ENCODE measurements at places on chromosomes 2 and 18.

- no peak for DNase-seq
Observed at GRCh38 chr2:129730979-129731378, 248.5 kb upstream of the RAB6C start.

DNA sequence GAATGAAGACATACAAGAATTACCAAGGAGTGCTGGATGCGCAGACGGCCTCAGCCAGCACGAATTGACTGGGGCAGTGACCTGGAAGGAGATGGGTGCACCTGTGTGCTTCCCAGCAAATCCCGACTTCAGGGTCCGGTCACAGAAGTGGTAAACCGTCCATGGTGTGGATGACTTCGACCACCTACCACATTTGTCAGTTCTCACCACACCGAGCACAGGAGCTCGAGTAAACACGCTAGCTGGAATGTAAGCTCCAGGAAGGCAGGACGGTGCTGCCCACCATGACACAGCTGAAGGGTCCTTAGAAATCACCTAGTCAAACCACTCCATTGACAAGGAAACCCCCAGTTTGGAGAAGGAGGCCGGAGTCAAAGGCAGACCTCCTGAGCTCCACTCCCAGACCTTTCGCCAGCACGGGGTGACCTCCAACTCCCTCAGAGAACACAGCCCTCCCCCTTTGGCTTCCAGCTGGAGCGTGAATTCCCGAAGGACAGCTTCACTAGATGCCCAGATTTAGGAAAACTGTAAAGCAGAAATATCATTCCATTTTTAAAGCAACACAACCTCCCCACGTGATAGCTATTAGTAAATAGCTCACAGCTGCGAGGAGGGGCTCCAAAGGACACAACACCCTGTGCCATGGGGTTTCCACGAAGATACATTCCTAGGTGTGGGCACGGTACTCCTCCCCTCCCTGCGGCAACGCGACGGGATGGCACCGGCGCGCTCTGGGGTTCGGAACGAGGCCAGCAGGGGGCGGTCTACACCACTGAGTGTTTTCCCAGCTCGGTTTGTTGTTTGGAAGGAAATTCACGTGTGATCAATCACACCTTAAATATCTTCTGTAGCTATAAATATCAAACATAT is 34.1 kb upstream of the GNAL start:
- DNase-seq: peak; percentile 75

DNA sequence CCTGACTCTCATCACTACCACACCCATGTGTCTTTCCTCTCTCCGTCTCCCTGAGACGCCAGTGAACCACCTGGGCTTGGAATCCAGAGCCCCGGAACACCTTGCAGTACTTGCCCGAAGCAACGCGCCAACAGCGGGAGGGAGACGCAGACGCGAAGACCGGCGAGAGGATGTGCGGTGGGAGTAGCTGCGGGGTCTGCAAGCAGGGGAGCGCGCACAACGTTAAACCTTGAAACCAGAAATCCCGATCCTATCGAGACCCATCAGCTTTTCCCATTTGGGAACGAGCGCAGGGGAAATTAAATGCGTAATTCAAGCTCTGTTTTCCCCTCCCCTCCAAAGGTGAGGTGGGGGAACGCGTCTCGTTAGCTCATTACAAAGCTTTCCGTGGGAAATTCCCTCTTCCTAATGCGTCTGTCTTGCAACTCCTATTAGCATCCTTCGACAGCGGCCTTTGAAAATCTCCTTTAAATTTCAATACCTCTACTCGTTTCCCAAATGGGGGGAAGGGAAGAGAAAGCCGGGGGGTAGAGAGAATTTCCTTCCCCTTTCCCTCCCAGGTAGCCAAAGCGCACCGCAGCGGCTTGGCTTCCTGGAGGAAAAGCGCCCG is 421 bp upstream of the CNTNAP5 start:
- no peak for DNase-seq

DNA sequence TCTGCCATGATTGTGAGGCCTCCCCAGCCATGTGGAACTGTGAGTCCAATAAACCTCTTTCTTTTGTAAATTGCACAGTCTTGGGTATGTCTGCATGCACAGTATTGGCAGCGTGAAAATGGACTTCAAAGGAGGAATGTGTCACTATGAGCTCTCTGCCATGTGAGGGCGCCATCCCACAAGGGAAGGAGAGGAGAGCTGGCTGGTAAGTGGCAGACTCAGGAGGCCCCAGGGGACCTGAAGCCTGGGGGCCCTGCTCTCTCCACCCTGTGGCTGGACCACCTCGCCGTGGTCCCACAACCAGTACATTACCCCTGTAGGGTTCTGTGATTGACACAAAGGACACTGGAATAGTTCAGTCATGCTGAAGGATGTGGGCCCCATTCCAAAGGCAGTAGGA is 122.1 kb downstream of the RPIA start:
- no peak for DNase-seq

- no peak for DNase-seq
Observed at GRCh38 chr2:149094217-149095015, 55.9 kb downstream of the LYPD6B start.

- DNase-seq: no peak
Observed at GRCh38 chr2:14285812-14286211, 346.7 kb upstream of the LRATD1 start.

DNA sequence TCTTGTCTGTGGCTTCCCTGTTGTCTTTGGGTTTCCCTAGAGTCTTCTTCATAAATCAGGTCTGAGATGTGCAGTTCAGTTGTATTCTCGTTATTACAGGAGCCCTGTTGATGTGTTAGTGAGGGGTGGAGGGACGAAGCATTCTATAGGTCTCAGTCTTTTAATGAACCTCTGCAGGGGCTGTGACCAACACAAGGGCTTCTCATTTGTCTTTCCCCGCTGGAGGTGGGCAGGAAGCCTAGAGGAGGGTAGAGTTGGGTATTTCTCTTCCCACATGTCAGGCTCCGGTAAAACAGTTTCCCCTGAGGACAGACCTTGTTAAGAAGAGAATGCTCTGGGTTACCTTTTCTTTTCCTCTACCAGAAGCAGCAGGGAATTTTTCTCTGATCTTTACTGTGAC is 31.2 kb downstream of the PROC start:
- no peak for DNase-seq

- DNase-seq: no peak
Observed at GRCh38 chr2:241941691-241942301, 72.3 kb downstream of the RTP5 start.

GRCh38 chr2:2932189-2932588 is 445.4 kb downstream of the EIPR1 start:
- DNase-seq: no peak

- DNase-seq: no peak
Observed at GRCh38 chr2:210366675-210367080, 51.7 kb upstream of the MYL1 start.

DNA sequence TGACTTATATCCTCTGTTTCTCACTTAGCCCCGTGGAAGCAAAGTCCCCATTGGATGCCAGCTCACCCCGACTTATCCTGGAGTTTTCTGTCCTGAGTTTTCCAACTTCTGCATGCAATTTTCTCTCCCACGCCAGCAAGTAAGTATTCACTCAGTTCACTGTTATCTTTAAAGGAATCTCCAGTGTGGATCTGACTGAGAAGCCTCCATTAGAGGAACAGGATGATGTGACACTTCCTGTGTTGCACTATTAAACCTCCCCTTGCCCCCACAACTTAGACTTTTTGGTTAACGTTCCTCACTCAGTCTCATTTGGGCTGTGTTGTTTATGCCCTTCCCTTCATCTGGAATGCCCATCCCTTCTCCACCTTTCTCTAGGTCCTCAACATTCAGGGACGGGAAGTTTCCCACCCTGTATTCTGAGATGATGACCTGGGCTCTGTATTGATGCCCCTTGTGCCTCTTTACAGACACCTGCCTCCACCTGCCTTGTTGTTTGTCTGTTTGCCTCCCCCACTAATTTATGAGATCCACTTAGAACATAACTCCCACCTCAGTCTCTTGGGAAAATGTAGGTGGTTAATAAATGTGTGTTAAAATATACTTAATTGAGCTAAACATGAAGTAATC is 536.1 kb upstream of the RAB6C start:
- no peak for DNase-seq

DNA sequence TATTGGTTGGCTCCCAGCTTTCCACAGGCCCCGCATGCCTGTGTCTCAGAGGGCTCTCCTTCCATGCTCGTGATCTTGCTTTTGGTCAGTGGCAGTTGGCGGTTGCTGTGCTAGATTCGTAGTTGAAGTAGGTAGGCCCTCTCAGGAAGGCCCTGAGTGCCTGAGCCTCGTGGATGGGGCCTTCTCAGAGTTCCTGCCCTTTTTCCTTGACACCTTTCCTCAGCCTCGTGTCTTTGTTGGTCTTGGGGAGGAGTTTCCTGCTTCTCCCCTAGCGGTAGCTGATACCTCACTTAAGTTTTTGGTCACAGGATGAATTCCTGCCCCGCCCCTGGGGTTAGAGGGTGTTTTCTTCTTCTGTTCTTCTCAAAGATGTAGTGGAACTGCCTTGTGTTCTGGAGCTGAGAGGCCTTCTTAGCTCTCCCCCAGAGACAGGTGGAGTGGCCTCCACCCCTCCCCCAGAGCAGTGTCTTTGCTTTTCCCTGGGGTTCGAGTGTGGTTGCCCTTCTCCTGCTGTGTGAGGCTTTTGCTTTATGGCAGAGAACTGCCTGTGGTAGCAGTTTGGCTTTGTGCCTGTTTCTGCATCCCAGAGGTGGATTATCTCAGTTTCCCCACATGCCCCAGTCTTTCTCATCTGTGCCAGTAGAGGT is 94.8 kb downstream of the ZNF407 start:
- DNase-seq: no peak

GRCh38 chr2:216029416-216030129 is 16.2 kb upstream of the MREG start:
- no peak for DNase-seq

DNA sequence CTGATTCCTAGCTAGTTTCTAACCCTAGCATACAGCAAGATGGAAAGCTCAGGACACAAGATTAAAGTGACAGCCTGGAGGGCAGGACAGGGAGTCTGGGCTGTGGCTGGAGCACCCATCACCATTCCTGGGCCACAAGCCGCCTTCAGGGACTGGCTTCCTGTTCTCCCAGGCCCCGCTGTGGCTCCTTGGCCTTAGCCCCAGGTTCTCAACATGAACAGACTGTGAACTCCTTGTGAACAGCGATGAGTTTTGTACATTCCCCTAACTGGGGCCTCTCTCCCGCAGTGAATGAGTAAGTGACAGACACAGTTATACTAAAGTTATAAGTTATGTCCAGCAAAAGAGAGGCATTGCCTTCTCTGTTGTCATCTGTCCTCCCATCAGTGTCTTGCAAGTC is 35.9 kb upstream of the SLC14A1 start:
- no peak for DNase-seq

DNA sequence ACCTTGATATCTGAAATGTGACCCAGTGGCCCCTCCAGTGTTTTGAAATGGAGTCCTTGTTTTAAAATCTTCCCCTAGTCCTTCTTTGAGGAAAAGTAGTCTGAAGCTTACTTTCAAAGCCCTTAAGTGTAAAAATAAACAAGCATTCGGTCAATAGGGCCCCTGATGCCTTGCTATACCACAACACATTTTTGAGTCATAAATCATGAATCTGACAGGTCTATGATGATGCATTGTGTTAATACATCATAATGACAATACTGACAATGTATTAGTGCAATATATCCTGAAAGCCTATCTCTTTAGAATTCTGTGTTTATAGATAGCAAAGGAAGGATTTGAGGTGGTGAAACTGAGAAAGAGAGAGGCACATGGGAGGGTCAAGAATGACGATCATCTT is 464.2 kb downstream of the MEIS1 start:
- no peak for DNase-seq

DNA sequence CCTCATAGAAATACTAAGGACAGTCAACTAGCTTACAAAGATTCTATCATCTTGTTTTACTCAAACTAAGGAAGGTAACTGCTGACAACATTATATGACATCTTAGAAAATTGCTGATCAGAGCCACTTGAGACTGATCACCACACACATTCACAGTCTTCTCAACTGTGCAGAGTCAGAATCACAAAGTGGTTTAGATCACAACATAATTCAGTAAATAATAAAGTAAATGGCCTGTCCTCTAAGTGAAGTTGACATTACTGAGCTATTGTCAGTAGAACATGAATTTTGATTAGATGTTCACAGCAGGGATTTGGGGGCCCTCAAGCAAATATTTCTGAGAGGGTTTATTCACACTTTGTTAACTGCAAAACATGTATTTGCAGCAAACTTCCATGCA is 28.5 kb downstream of the NOL4 start:
- no peak for DNase-seq

GRCh38 chr2:26463244-26464192 is 14.4 kb downstream of the OTOF start:
- no peak for DNase-seq

DNA sequence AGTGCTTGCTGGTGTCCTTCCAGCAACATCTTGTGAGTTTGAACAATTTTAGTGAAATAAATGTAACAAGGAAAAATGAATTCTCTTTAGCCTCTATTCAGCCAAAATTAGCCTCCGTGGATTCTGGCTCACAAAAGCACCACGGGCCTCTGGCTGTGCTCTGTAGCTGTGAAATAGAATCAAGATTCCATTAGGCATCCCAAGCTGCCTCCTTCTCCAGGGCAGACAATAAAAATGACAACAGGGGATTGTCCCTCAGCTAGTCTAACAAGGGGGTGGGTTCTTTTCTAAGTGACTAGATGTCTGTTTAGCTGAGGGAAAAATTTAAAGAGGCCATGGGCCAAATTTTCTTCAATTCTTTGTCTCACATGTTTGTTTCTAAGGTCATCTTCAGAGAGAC is 254.7 kb upstream of the FIGN start:
- no peak for DNase-seq

DNA sequence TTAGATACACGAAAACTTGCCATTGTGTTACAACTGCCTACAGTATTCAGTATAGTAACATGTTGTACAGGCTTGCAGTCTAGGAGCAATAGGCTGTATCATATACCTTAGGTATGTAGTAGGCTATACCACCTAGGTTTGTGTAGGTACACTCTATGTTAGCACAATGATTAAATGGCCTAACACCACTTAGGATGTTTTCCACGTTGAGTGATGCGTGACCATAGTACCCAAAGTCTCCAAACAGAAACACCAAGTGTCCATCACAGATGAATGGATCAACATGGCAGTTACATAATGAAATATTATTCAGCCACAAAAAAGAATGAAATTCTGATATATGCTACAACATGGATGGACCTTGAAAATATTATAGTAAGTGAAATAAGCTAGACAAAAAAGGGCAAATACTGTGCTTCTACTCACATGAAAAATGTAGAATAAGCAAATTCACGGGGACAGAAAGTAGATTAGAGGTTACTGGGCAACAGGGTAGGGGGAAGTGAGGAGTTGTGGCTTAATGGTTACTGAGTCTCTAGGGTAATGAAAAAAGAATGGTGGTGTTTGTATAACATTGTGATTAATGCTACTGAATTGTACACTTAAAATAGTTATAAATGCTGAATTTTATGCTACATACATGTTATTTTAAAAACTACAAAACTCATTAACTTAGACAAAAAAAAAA is 62.6 kb downstream of the TMEM131 start:
- no peak for DNase-seq

GRCh38 chr2:73582364-73582763 is 59.9 kb downstream of the NAT8 start:
- DNase-seq: no peak

GRCh38 chr18:23758281-23758680 is 69.0 kb downstream of the LAMA3 start:
- no peak for DNase-seq

- DNase-seq: no peak
Observed at GRCh38 chr2:138496096-138496651, 5.4 kb upstream of the SPOPL start.
